ENCODE measurements at places on chromosomes 3 and 15. TPM values are rescaled to one million over a fixed set of nuclear protein-coding genes. Genes with fewer than 3 reads are reported as not detected.

The CHAC1 gene
- 86.3 TPM for total RNA-seq

The CACNA2D3 gene
- total RNA-seq = 0.17 TPM

The P2RY1 gene
- total RNA-seq = 0.41 TPM

The TOMM70 gene
- 32.9 TPM for total RNA-seq

The PRRT3 gene
- 2.1 TPM for total RNA-seq

The SLC22A14 gene
- 0.58 TPM for total RNA-seq

The IL12A gene
- 0.75 TPM for total RNA-seq

The UBE2E2 gene
- total RNA-seq = 67.7 TPM

The SLC9C1 gene
- total RNA-seq = 2.2 TPM

The PRSS50 gene
- total RNA-seq = 0.29 TPM

The DRD3 gene
- not detected for total RNA-seq

The CRYGS gene
- 1.8 TPM for total RNA-seq

The PAK6 gene
- 17.7 TPM for total RNA-seq

The NMNAT3 gene
- 8.6 TPM for total RNA-seq

The PTX3 gene
- 24.4 TPM for total RNA-seq

The WDR53 gene
- 7.3 TPM for total RNA-seq

The IL17RE gene
- 3.6 TPM for total RNA-seq

The TTC21A gene
- total RNA-seq = 6.7 TPM

The SPTBN5 gene
- total RNA-seq = 0.14 TPM

The RPL22L1 gene
- 323 TPM for total RNA-seq

The ADAMTS9 gene
- 217 TPM for total RNA-seq

The AHSG gene
- not detected for total RNA-seq

The TICRR gene
- 1.7 TPM for total RNA-seq

The TUSC7 gene
- not detected for total RNA-seq

The FAM43A gene
- 2.7 TPM for total RNA-seq

The CFAP44 gene
- 2.4 TPM for total RNA-seq

The VWA5B2 gene
- total RNA-seq = not detected

The SLC9A9 gene
- 3.0 TPM for total RNA-seq

The MYO1E gene
- 233 TPM for total RNA-seq

The FRMD4B gene
- 13.6 TPM for total RNA-seq

The A4GNT gene
- total RNA-seq = not detected

The GOLGA8S gene
- total RNA-seq = not detected

Data from kidney epithelial cell (primary cell).